ENCODE measurements at places on chromosomes 5 and 9. TPM values are rescaled to one million over a fixed set of nuclear protein-coding genes. Genes with fewer than 3 reads are reported as not detected.

The TSTD2 gene
- total RNA-seq = 13.8 TPM

The FBP2 gene
- total RNA-seq = not detected

The TAF1L gene
- under 0.01 TPM for total RNA-seq

The HTR1A gene
- total RNA-seq = not detected

The TPM2 gene
- 12.2 TPM for total RNA-seq

The AKNA gene
- total RNA-seq = 0.77 TPM

The INSL6 gene
- not detected for total RNA-seq

The CFAP77 gene
- 0.34 TPM for total RNA-seq

The GPR21 gene
- total RNA-seq = 0.65 TPM

The MYOT gene
- total RNA-seq = not detected

The LCN9 gene
- total RNA-seq = not detected

The SMIM33 gene
- not detected for total RNA-seq

The HRH2 gene
- total RNA-seq = not detected

The CFAP157 gene
- total RNA-seq = not detected

The MARVELD2 gene
- 1.3 TPM for total RNA-seq

The FAM219A gene
- 3.1 TPM for total RNA-seq

The SPATA6L gene
- 6.0 TPM for total RNA-seq

The COL23A1 gene
- total RNA-seq = 0.43 TPM

The C9orf50 gene
- total RNA-seq = not detected

The TEX48 gene
- total RNA-seq = not detected

The ESM1 gene
- total RNA-seq = 125 TPM

The TSSK1B gene
- not detected for total RNA-seq

The TNFSF15 gene
- total RNA-seq = 0.26 TPM

The PTGDS gene
- 2.8 TPM for total RNA-seq

The PAPPA gene
- 0.09 TPM for total RNA-seq

The GARIN3 gene
- total RNA-seq = not detected

The ZNF658 gene
- total RNA-seq = 5.0 TPM

The ECM2 gene
- total RNA-seq = not detected

The POC5 gene
- 9.8 TPM for total RNA-seq

The BAAT gene
- total RNA-seq = not detected

The FOXD4 gene
- 0.17 TPM for total RNA-seq
